Activated naive CD4-positive, alpha-beta T cell (primary cell): ENCODE measurements at places on chromosomes 6 and 20.

DNA sequence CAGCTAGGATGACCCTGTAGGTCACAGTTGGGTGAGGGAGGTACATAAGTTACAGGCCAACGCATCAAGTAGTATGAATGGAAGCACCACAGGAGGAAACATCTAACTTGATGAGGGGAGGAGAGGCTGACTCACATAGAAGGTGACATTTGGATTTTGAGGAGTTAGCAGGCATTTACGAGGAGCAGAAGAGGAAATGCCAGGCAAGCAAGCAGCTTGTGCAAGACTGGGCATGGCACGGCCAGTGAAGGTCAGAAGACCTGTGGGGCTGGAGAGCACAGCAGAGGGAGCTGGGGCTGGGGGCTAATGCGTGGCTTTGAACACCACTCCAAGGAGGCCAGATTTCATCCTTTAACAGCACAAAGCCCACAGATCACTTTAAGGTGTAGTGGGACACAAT lies 37.8 kb downstream of the MUC22 start:
- no peak for DNase-seq

- no peak for DNase-seq
These were observed 34.3 kb downstream of the RGS17 start for GRCh38 chr6:153096792-153097191.

DNA sequence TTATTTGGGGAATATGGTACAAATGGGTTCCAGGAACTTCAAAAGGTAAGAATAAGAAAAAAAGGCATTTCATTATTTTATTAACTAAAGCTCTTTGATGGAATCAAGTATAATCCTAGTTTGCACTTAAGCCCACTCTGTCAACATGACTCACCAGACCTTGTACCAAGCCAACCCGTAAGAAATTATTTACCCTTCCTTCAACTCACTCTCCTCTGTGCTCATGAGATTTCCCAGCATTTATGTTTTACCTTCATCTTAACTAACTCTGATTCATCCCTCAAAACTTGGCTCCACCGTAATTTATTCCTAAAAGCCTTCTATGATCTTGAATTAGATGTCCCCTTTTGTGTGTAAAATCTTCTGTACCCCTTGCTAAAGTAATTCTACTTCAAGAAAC lies 308.7 kb downstream of the PKHD1 start:
- DNase-seq = no peak

GRCh38 chr20:50537546-50538201 lies 27.5 kb downstream of the PTPN1 start:
- DNase-seq = no peak

- no peak for DNase-seq
These were observed 200.6 kb upstream of the MAP3K7 start for GRCh38 chr6:90787446-90787845.

GRCh38 chr20:25730862-25731261 lies 34.2 kb upstream of the ZNF337 start:
- no peak for DNase-seq

DNA sequence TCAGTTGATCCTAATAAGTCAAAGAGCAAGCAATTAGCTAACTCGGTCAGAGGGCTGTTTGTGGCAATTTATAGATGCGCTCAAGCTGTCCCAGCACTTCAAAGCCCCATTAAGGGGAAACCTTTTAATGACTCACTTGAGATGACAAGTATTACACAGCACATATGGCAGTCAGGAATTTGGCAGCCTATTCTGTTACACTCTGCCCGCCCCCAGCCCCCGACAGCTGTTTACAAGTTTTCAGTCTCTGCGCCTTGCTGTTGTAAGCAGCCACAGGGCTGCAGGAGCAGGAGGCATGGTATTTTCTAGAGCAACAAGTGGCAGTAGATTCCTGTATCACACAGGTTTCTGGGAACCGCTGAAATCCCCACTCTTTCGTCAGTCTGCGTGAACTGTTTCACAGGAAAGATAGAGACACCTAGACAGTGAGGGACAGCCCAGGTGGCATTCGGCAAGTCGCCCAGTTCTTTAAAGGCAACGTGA lies 263.0 kb downstream of the FOXC1 start:
- no peak for DNase-seq

GRCh38 chr6:43840490-43841218 lies 70.6 kb downstream of the VEGFA start:
- no peak for DNase-seq

GRCh38 chr6:149567945-149568585 lies 1.9 kb downstream of the GINM1 start:
- DNase-seq = no peak

GRCh38 chr20:20303742-20304141 lies 64.2 kb upstream of the INSM1 start:
- DNase-seq = no peak

DNA sequence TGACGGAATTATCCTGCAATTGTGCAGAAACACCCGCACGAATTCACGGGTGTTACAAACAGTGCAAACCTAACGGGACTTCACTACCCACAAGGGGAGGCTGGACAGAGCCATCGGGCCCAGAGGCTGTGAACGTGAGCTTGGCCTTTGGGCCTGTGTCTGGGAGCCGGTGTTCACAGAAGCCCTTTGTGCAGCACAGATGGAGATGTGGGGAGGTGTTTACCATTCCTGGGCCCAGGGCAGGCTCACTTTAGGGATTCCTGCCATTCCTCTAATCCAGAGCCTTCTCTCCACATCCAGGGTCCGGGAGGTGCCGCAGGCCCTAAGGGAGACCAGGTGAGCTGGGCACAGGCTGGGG lies 15.0 kb downstream of the COL9A3 start:
- DNase-seq = no peak

- no peak for DNase-seq
These were observed 152.3 kb downstream of the CARMIL1 start for GRCh38 chr6:25431306-25431974.

DNA sequence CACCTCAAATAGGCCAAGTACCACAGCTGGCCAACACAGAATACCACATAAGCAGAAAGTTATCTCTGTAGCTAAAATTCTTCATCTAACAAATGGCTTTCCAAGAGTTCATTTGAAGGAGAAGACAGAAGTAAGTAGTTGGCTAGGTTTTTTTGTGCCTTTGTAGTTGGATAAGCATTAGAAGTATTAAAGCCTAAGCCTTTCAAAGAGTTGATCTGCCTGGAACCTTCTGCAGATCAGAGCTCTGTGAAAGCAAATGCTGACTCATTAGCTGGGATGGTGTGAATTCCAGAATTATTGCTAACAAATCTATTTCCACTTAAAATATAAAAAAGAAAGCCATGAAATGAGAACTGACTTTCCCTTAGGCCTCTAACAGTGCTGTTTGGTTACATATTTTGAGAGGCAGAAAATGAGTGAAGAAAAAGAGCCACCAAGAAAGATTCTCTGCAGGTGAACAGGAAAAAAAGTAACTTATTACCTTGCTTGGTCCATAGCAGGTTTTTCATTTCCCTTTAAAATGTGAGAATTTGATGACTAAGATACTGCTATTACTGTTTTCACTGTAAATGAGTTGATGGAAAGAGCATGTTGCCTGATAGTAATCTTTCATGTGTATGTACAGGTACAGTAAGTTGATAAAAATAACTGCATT lies 763.2 kb upstream of the FLRT3 start:
- DNase-seq = no peak

GRCh38 chr6:121776054-121776453 lies 340.6 kb downstream of the GJA1 start:
- DNase-seq = no peak

DNA sequence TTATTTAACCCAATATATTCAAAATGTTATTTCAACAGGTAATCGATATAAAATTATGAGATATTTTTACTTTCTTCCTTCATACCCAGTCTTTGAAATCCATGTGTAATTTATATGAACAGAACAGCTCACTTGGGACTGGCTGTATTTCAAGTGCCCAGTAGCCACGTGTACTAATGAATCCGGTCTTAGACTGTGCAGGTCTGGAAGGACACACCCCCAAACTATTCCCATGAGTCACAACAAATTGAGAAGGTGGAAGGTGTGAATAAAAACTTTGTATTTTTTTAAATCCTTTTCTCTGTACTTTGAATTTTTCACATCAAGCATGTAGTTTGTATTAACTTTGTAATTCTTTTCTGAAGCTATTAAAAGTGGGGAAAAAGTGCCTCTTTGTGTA lies 2.8 kb downstream of the UNC5CL start:
- no peak for DNase-seq

DNA sequence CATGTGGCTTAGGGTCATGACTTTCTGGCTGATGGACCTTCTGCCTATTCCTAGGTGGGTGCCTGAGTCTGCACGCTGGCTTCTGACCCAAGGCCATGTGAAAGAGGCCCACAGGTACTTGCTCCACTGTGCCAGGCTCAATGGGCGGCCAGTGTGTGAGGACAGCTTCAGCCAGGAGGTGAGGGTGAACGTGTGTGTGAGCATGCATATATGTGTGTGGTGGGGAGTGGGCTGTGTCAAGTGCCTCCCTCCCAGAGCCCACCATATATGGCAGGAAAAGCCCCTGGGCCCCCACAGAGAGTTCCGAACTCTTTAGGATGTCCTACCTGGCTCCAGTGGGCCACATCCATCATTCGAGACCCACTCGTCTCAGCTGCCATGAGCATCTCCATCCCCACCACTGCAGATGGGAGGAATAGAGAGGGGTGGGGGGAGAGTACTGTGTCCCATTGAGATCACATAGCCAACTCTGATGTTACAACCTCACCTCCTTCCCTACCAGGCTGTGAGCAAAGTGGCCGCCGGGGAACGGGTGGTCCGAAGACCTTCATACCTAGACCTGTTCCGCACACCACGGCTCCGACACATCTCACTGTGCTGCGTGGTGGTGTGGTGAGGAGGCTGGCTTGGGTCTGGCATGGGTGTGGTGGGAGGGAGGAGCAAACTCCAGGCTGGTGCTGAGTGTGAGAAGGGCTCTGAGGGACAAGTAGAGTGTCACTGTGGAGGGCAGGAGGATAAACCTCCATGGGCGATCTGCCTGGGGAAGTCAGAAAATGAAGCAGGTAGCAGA lies 3.2 kb downstream of the SLC22A7 start:
- DNase-seq = no peak

DNA sequence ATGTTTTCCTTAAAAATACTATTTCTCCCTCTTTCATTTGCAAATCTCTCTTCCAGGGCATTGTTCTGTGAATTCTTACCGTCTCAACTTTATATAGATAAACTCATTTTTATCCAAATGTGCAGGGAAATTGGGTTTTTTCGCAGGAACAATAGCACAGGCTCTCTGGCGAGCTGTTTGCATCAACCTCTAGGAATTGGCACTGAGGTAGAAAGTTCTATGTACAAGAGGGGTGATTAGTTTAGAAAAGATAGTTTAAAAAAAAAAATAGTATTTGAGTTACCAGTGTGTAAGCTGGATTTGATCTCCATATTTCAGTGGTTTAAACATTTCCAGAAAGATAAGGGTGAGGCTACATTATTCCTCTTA lies 129.7 kb upstream of the BTN3A2 start:
- no peak for DNase-seq

DNA sequence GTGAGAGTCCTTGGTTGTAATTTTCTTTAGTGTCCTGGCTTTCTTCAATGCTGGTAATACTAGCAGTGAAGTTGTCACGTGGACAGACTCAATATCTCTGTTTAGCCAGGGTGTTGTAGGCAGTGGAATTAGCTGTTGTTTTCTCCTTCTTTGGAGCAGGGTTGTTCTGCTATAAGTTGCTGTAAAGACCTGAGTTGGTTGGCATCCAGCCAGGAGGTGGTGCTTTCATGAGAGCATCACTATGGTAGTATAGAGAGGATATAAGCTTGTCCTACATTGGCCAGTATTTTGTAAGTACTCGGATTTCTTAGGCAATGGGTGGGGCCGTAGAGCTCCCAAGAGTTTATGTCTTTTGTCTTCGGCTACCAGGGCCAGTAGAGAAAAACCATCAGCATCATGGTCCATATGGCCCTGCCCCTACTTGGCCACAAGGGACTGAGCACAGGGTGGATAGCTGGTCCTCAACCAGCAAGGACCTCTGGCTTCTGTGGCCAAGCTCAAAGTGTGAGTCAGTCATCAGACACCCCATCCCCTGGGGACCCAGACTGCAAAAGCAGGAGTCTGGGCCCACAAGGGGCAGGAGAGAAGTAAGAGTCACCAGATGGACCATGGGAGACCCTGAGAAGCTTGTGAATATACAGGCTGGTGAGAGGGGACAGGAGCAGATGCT lies 127.9 kb upstream of the NXT1 start:
- DNase-seq = no peak

- no peak for DNase-seq
These were observed 120.0 kb downstream of the TMEM242 start for GRCh38 chr6:157203312-157203744.

GRCh38 chr20:51022803-51023616 lies at the start of gene KCNG1:
TSS of gene KCNG1 (minus strand) at chr20:51023107. CDS start at chr20:51010338, 12,769 bp downstream.
- DNase-seq = no peak

GRCh38 chr20:2984028-2984501 lies 59.4 kb upstream of the GNRH2 start:
- DNase-seq = no peak

- no peak for DNase-seq
These were observed 30.6 kb downstream of the PTCHD4 start for GRCh38 chr6:48080227-48081009.

GRCh38 chr6:79461205-79461604 lies 76.0 kb downstream of the LCA5 start:
- DNase-seq = no peak
